ENCODE measurements at places on chromosomes 5 and 9. TPM values are rescaled to one million over a fixed set of nuclear protein-coding genes. Genes with fewer than 3 reads are reported as not detected.

PPP2R2B gene
- total RNA-seq: not detected

CAMSAP1 gene
- total RNA-seq: 16.1 TPM

ST8SIA4 gene
- 0.18 TPM for total RNA-seq

INPP5E gene
- 6.6 TPM for total RNA-seq

OTP gene
- total RNA-seq: not detected

C5orf52 gene
- total RNA-seq: not detected

TBC1D2 gene
- 56.0 TPM for total RNA-seq

GDF9 gene
- not detected for total RNA-seq

TMEM215 gene
- total RNA-seq: not detected

SHLD3 gene
- total RNA-seq: 1.2 TPM

HAVCR1 gene
- total RNA-seq: not detected

MLANA gene
- not detected for total RNA-seq

IRX2 gene
- total RNA-seq: 1.4 TPM

FCN2 gene
- not detected for total RNA-seq

ZFP37 gene
- 1.9 TPM for total RNA-seq

DAPK1 gene
- total RNA-seq: 1.1 TPM

ARHGAP26 gene
- 1.9 TPM for total RNA-seq

LECT2 gene
- total RNA-seq: not detected

DOLK gene
- 37.5 TPM for total RNA-seq

SOHLH1 gene
- total RNA-seq: not detected

CBY3 gene
- total RNA-seq: not detected

SLC4A9 gene
- total RNA-seq: not detected

EIF4E1B gene
- total RNA-seq: not detected

ATP10B gene
- not detected for total RNA-seq

DEPDC1B gene
- total RNA-seq: 11.9 TPM

GLDC gene
- 1.8 TPM for total RNA-seq

GPRIN1 gene
- total RNA-seq: 5.3 TPM

PRLR gene
- total RNA-seq: 11.5 TPM

IL5 gene
- not detected for total RNA-seq

NOL8 gene
- total RNA-seq: 7.2 TPM

DMRT3 gene
- total RNA-seq: not detected

Data from myometrial cell (primary cell).